GM19239 (cell line): ENCODE measurements at places on chromosomes 3 and 15.

DNA sequence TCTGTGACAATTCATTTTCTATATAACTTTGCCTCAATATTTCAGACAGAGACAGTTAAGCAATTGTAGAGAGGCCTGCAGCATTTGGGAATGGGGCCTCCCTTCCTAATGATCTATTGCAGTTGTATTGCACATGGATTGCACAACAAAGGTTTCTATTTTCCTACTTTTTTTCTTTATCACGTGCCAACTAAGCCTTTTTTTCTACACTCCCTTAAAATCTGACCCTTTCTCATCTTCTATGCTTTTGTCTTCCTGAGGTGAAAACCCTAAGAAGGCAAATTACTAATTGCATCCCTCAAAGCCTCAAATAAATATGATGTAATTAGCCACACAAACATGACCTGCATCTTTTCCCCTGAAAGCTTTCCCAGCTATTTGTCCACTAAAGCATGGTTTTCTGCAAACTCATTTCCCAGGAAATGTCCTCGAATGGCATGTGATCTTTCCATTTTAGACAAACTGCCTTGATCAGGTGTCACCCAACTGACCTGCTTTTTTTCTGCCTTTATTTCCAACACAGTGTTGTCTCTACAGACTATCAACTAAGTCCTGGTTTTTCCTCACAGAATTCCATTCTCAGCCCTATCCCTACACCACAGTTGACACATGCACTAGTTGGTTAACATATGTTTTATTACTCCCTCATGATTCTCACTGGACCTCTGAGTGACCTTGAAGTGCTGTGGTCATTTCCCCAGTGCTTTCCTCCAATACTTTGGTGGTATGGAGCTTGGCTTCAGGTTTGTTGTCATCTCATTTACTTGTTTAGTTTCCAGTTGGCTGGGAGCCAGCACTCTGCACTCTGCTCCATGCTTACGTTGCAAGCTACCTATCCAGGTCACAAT is 31.9 kb upstream of the TSC22D2 start:
- DNase-seq: no peak

DNA sequence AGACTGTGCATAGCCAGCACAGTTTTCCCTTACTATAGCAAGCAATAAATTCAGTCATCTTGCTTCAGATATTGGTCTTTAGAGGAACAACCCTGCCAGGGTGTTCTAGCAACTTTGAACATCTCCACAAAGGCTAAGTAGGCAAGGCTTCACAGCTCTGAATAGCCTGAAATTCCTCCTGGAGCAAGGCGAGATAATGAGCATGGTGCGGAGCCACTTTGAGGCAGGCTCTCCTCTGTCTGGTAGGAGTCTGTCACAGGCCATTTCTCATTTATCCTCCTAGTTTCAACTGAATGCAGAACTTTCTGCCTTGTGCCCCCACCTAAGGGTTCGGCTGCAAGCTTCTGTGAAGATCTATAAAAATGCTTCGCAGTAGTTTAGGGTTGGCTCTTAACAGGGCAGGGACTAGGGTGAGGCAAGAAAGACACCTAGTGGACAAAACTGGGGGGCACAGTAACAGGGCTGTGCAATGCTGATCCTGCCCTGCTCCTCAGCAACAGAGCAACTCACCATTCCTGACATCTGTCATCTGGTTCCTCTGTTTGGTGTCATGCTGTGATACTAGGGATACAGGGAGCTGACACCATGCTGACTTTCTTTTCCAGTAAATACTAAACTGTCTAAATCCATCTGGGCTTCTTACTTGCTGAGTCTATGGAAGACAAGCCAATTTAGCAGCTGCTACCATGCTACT is 16.6 kb upstream of the EHHADH start:
- DNase-seq: peak; percentile 15

GRCh38 chr3:1971780-1972179 is 126.9 kb upstream of the CNTN4 start:
- DNase-seq: no peak

DNA sequence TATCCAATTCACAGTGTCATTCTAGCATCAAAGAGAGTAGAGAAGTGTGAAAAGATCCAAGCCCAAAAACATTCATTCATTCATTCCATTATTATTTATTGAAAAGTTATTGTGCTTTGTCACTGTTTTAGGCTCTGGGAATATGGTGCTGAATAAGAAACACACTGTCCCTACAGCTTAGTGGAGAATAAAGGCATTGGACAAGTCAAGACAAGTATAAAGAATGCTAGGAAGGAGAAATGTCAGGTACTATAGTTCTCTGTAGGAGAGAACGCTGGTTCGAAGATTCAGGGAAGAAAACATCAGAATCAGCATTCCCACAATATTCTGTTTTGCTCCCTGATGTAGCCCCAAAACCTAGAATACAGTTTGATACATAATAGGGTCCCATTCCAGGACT is 128.8 kb upstream of the CHRM5 start:
- no peak for DNase-seq

- DNase-seq: no peak
Observed at GRCh38 chr3:177385831-177386301, 188.6 kb upstream of the TBL1XR1 start.

- no peak for DNase-seq
Observed at GRCh38 chr3:169552533-169552932, 111.0 kb downstream of the MECOM start.

- no peak for DNase-seq
Observed at GRCh38 chr3:77342688-77343087, 302.8 kb downstream of the ROBO2 start.

DNA sequence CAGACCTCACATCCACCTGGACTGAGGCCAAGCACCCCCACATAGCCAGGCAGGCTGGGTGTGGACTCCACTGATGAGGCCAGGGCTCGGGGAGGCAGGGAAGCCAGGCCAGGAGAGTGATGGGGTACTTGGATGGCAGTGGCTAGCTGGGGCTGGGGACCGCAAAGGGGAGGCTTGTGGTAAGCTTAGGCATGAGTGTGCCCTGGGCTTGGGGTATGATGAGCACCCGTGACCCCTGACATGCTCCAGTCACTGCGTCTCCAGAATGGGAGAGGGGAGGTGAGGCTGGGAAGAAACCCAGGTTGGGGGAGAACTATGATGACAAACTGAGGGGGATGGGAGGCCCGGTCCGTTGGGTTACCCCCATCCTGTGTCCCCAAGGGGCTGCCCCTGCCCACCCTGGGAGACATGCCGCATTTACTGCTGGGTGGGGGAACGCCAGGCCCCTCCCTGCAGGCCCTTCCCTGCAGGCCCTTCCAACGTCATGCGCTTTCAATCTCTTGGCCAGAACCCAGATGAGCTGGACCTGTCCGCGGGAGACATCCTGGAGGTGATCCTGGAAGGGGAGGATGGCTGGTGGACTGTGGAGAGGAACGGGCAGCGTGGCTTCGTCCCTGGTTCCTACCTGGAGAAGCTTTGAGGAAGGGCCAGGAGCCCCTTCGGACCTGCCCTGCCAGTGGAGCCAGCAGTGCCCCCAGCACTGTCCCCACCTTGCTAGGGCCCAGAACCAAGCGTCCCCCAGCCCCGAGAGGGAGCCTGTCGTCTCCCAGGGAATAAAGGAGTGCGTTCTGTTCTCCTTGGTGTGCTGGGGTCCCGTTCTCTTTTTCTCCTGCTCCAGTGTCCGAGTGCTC is 34.1 kb downstream of the TSPAN3 start:
- no peak for DNase-seq

- no peak for DNase-seq
Observed at GRCh38 chr3:30623351-30623750, 16.9 kb downstream of the TGFBR2 start.

DNA sequence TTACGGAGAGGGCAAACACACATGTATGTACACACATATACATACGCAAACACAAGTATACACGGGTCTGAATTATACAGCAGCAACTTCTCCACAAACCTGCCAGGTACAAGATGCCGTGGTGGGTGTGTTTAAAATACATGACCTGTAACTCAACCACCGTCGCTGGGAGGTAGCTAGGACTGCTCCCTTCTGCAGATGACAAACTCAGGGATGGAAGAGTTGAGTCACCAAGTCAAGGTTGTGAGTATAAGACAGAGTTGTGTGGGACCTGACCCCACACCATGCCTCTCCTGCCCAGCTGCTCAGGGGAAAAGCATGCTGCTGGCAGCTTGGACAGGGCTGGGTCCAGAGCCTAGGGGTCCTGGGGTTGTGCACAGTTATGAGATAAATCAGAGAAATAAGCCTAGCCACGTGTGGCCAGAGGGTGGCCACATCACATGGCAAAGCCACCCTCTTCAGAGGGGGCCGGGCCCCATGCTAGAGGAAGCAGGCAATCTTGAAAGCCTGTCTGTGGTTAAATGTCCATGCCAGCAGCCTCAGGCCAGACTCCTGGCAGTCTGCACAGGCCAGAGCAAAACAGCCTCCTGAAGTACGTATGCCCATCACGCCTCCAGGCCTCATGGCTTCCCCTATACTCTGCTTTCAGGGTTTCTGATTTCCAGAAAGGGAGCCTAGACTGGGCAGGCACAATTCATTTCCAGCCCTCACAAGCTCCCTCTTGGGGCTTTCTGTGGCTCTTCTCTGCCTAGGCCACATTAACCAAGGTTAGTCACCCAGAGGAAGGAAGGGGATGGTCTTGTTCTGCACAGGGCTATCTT is 107.7 kb upstream of the RPL32 start:
- peak; percentile 58 for DNase-seq

DNA sequence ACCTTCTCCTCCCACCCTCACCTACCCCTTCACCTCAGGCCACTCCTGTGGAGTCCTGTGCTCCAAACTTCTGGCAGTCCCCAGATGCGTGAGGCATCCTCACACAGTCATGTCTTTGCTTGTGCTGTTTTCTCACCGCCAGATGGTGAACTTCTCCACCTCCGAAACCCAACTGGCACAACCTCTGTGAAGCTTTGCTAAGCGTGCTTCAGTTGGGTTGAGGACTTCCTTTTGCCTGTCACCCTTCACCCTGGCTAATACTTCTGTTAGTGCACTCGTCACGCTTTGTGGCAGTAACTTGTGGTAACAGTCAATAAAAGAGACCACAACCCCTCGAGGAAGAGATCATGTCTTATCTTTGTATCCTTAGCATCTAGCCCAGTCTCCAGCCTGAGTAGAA is 42.0 kb upstream of the SKOR1 start:
- DNase-seq: peak; percentile 44

- no peak for DNase-seq
Observed at GRCh38 chr3:100536093-100536492, 43.7 kb downstream of the TMEM45A start.

DNA sequence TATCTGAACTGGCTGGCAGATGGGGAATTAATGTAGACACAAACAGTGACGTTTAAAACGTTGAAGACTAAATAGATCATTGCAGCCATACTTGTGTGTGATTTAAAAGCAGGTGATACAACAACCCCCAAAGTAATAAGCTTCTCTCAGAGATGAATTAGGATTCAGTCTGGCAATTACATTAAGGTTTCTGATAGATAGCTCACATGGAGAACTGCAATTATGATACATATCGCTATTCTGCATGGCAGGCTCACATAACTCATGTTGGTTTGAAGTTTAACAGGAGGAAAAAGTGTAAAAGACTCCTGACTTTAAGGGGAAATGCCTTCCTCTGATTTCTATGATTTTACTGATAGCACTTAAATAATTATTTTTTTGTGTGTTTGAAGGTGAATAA is 196.9 kb downstream of the CLSTN2 start:
- DNase-seq: no peak

GRCh38 chr3:193594946-193595689 is 2.1 kb downstream of the OPA1 start:
- no peak for DNase-seq

GRCh38 chr15:80093854-80094418 is 34.5 kb downstream of the ZFAND6 start:
- DNase-seq: no peak

DNA sequence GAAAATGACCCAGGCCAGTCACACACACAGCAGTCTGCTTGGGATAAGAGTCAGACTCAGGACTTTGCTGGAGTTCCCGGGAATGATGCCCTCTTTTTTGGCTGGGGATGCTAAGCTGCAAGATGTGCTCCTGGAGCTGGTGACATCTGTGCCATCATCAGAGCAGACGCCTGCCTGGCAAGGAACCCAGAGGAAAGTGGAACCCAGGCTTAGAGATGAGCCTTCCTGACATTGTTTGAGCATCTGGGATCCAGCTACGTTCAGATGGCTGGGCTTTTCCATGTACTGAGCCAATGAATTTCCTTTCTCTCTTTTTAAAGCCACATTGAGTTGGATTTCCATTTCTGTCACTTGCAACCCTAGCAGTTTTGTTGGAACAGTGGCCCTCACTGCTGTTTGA is 53.3 kb downstream of the EBLN2 start:
- DNase-seq: no peak

DNA sequence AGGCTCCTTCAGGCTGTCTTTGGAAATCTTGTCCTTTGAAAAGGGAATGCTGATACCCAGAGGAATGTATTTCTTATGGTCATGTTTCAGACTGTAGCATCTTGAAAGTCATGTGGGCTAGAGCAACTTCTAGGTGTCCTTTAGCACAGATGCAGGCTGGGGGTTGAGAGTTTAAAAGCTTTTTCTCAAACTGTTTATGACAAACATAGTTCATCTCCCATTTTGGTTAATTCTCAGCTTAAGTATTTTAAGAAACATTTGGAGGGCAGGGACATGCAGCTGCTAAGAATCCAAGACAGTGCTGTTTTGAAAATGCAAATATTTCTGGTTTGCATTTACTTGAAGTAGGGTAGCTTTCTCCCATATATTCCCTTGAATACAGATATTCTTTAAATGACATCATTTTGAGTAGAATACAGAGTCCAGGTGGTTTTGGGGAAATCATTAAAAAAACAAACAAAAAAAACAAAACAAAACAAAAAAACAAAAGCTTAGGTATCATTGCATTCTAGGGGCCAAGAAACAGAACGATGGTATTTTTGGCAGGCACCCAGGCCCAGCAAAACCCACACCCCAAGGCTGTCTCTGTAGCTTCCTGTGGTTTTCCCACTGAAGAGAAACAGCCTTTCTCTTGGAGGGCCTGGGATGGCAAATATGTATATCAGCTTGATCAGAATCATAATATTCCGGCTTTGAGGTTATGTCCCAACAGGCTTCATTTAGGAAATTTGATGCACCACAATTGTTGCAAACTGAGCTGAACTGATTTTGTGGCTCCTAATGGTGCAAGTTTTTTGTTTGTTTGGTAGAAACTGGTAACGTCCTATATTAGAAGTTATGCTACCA is 120.0 kb downstream of the ATG7 start:
- DNase-seq: no peak

- DNase-seq: no peak
Observed at GRCh38 chr3:461006-461405, 264.4 kb downstream of the CHL1 start.

GRCh38 chr15:81043935-81044575 is 43.3 kb downstream of the TLNRD1 start:
- no peak for DNase-seq

DNA sequence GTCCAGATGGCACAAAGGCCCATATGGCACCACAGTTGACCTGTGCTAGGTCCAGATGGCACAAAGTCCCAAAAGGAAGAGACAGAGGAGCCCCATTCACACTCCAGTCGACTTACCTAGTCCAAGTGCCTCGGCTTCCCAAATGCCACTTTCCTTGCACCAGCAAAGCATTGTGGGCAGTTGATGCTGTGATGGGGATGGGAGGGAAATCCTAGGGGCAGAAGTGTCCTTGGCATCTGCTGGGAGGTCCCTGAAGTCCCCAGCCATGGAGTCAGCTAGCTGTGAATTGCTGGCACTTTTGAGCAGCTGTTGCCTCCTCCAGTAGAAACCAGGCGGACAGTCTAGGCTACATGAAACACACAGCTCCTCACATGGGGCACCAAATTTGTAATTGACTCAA is 60.3 kb upstream of the SIAH2 start:
- DNase-seq: no peak
